ENCODE measurements at places on chromosomes 1 and 21.

GRCh38 chr1:229842302-229843255 is 216.5 kb downstream of the URB2 start:
- no peak for DNase-seq

DNA sequence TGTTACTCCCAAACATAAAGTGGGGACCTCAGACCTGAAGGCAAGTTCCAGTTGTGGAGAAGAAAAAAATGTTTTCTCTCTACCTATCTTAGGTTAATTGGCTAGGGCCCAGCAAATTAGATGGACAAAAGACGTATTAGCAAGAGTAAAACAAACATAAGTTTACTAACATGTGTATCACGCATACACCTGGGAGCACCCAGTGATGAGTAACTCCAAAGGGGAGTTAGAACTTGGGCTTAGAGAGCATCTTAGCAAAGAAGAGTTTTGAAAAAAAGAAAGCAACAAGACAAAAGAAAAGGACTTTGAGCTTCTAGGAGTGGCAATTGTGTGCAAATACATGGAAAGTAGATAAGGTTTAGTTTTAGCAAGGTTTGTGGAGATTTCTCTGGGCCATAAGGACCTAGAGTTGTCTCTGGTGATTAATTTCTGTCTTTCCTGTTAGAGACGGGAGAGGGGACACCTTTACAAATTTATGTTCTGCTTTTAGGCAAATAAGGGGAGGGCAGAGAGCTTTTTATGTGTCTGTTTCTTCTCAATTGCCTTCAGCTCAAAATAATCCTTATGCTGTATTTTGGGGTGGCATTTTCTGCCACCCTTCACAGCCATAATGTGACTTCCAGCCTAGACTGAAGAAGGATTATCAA is 76.7 kb upstream of the PTGFRN start:
- DNase-seq, result no peak

GRCh38 chr1:175936736-175937135 is 193.3 kb upstream of the TNR start:
- DNase-seq, result no peak

GRCh38 chr21:33013626-33014025 is 12.1 kb upstream of the OLIG2 start:
- DNase-seq, result no peak

DNA sequence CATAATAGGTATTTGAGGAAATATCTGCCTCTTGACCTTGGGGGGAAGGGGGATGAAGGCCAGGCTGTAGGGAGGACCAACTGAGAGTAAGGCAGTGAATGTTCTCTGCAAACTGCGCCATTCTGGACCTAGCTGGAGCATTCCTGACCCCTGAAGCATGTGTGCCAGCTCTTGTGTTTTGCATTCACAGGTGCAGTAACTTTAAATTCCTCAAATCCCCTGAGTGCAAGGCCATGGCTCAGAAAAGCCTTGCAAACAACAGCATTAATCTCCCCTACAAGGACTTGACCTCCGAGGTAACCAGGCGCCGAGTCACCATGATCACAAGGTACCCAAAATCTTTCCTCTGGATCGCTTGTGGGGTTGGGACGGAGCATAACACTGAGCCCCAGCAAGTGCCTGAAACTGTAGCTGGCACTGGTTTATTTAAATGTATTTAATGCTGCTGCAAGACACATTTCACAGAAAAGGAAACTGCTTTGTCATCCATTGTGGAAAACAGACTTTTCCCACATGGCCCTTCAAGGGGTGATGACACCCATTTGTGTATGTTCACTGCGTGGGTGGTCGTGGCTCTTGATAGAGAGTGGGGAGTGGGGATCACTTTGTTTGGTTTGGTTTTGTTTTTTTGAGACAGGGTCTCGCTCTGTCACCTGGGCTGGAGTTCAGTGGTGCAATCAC is 1.7 kb downstream of the MYOCOS start:
- DNase-seq, result no peak

Data from stimulated activated CD4-positive, alpha-beta T cell treated with anti-CD3 and anti-CD28 coated beads, Interleukin-15, amount 100 ng/mL, for 1 hour (primary cell).